Natural killer cell (primary cell): ENCODE measurements at places on chromosomes 2 and 18. TPM values are rescaled to one million over a fixed set of nuclear protein-coding genes. Genes with fewer than 3 reads are reported as not detected.
A peak's percentile ranks its signal among the peaks of the same experiment; 100 is the strongest.

The RIT2 gene
- total RNA-seq, result not detected

The SAP130 gene
- total RNA-seq, result 36.2 TPM

The GPR155 gene
- total RNA-seq, result 11.4 TPM

DNA sequence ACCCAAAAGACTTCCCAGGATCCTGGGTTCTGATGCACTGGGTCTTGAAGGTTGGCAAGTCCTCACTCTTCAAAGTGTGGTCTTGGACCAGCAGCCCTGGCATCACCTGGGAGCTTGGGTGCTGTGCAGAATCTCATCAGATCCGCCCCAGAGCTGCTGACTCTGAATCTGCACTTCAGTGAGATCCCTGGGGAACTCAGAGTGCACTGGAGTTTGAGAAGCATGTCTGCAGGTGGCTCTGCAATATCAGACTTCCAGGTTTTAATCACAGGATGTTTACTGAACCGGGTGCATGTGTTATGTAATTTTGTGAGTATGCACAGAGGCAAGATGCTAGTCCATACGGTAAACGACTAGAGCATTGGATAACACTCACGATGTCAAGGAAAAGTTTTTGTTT lies 58.0 kb upstream of the BOD1L2 start:
- H3K27me3 ChIP-seq, result no peaks in the 10 kb centered on the region
- no peak overlapping the region for H3K4me3 ChIP-seq
- H3K4me1 ChIP-seq, result peaks cover 7% of the 10 kb centered on the region
- no peak for DNase-seq

DNA sequence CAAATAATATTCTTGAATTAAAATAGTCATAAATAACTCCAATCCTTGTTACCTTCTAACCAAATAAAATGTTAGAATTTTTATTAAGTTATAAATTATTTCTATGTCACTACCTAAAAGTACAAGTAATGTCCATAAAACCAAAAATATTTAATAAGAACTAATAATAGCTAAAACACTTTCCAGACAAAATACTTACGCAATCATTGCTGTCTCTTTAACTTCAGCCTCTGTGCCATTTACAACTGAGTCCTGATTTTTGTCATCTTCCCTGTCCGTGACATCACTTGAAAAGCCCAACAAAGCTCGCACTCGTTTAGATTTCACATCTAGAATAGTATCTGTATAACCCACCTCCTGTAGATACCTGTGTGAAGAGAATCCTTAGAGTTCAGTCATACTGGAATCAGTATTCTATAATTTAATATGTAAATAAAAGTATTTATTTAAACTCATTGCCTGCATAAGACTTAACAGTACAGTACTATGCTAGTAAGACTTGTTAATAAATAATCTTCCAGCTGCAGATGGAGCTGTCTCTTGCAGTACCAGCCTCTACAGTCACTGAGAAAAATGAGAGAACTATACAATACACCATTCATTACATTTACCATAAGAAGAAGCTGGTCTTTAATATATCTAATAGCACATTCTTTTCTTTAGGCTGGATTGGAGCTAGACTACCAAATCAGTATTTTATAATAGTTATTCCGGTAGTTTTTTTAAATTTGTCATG lies 63.8 kb downstream of the STRN start:
- H3K36me3 ChIP-seq, result peaks cover 12% of the 10 kb centered on the region
- H3K27me3 ChIP-seq, result no peaks in the 10 kb centered on the region
- no peak overlapping the region for H3K4me3 ChIP-seq
- no peaks in the 10 kb centered on the region for H3K4me1 ChIP-seq

GRCh38 chr2:29401994-29402393 lies 286.8 kb downstream of the CLIP4 start:
- H3K4me1 ChIP-seq, result no peaks in the 10 kb centered on the region
- H3K36me3 ChIP-seq, result no peaks in the 10 kb centered on the region
- H3K27me3 ChIP-seq, result no peaks in the 10 kb centered on the region
- no peak overlapping the region for H3K27ac ChIP-seq
- H3K4me3 ChIP-seq, result no peak overlapping the region

DNA sequence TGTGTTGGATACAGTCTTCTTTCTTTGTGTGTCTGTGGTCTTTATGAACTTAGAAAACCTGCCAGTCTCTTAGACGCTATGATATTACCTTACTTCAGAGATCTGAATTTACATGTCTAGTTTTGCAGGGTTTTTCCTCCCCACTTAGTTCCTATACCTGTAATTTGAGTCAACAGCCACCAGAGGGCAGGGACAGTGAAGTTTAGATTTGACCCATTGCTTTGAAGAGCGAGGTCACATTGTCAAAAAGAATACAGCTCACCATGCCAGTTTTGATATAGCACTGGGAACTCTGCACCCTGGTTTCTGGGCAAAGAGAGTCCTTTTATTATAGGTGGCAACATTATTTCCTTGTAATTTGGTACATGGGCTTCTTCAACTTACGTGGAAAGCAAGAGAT lies 102.3 kb downstream of the MAPK4 start:
- no peaks in the 10 kb centered on the region for H3K36me3 ChIP-seq
- H3K27me3 ChIP-seq, result no peaks in the 10 kb centered on the region
- H3K27ac ChIP-seq, result no peak overlapping the region
- H3K4me1 ChIP-seq, result no peaks in the 10 kb centered on the region

DNA sequence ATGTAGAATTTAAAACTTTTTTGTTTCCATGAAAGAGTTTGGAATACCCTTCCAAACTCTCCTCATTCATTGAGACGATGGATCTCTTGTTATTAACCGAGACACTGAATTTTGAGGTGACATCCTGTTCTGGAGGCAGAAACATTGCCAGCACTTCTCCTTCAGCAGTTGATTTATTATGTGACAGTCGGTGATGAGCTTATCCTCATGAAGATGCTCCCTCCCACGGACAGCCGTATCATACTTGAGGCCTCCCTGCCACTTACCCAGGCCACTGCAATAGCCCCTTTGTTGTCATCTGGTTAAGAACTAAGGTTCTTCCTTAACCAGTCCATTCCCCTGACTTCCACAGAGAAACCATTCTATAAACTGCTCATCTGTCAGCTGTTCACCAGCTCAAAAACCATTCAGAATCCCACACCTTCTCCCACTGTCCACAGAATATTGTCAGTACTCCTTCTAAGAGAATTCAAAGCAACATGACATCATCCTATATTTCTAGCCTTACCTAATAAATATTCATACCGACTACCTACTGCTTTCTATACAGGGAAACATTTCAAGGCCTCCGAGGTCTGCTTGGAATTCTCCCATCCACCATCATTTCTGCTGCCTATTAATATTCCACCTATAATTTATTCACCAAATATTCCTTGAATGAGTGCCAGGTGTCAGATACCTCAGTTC lies 139.0 kb upstream of the TRIB2 start:
- no peaks in the 10 kb centered on the region for H3K36me3 ChIP-seq
- no peaks in the 10 kb centered on the region for H3K27me3 ChIP-seq
- H3K4me1 ChIP-seq, result no peaks in the 10 kb centered on the region

GRCh38 chr2:69073928-69074570 lies 61.1 kb downstream of the ANTXR1 start:
- no peak overlapping the region for H3K27ac ChIP-seq
- H3K36me3 ChIP-seq, result no peaks in the 10 kb centered on the region
- no peak overlapping the region for H3K4me3 ChIP-seq
- H3K27me3 ChIP-seq, result no peaks in the 10 kb centered on the region

DNA sequence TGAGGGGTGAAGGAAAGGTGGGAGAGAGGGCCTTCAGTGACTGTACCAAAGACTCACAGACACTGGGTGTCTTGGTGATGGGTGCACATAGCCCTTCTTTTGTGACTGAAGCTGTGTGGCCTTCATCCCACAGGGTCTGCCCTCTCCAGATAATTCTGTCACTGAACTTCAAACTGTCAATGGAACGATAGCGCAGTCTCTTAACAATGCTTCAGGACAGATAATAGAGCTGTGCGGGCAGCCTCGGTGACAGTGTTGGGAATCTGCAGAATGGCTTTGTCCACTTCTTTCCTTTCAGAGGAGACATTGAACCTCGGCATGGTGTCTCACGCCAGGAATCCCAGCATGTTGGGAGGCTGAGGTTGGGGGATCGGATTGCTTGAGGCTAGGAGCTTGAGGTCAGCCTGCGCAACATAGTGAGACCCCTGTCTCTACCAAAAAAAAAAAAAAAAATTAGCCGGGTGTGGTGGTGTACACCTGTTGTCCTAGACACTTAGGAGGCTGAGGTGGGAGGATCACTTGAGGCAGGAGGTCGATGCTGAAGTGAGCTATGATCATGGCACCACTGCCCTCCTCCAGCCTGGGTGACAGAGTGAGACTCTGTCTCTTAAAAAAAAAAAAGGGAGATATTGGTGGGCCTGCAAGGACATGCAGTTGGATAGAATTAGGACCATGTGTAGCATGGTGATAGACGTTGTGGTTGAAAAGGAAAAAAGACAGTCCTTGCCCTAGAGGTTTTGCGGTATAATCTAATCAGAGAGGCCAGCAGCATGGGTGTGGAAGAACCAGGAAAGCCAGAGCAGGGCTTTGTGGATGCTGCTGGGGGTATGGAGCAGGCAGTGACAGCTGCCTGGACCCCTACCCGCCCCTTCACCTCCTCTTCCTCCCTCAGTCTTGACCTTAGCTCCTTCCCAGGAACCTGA lies 91.4 kb downstream of the LDLRAD4 start:
- H3K4me3 ChIP-seq, result no peak overlapping the region
- H3K27me3 ChIP-seq, result peaks cover 9% of the 10 kb centered on the region
- no peaks in the 10 kb centered on the region for H3K36me3 ChIP-seq
- H3K27ac ChIP-seq, result no peak overlapping the region
- no peak for DNase-seq

The LYPD1 gene
- not detected for total RNA-seq

The TTR gene
- total RNA-seq, result not detected

The LIMS2 gene
- total RNA-seq, result 0.16 TPM

- no peaks in the 10 kb centered on the region for H3K36me3 ChIP-seq
- H3K4me1 ChIP-seq, result peaks cover 29% of the 10 kb centered on the region
- H3K27me3 ChIP-seq, result no peaks in the 10 kb centered on the region
- H3K4me3 ChIP-seq, result no peak overlapping the region
- DNase-seq, result no peak
- H3K27ac ChIP-seq, result no peak overlapping the region
Observed at GRCh38 chr18:79962835-79963657, 1.4 kb upstream of the HSBP1L1 start.

DNA sequence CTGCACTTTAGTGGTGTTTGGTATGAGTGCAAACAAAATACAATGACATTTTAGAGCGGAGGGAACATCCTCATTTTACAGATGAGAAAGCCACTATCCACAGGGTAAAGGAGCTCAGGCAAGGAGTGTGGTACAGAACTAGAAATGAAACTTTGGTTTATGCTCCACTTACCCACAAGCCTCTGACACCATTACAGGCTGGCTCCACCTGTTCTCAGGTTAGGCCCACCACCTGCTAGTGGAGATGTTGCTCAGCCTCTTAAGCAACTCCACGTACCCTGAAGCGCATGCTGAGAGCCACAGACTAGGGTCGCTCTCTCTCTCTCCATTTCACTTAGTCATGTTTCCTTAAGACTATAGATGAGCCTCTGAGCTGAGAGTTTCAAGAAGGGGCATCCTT lies 130.0 kb downstream of the MBD2 start:
- H3K4me3 ChIP-seq, result no peak overlapping the region
- no peaks in the 10 kb centered on the region for H3K4me1 ChIP-seq
- H3K27ac ChIP-seq, result no peak overlapping the region
- no peaks in the 10 kb centered on the region for H3K36me3 ChIP-seq
- DNase-seq, result no peak
- no peaks in the 10 kb centered on the region for H3K27me3 ChIP-seq

GRCh38 chr2:237434866-237435311 lies 20.9 kb upstream of the COL6A3 start:
- no peaks in the 10 kb centered on the region for H3K27me3 ChIP-seq
- H3K4me3 ChIP-seq, result no peak overlapping the region
- DNase-seq, result peak; percentile 82
- no peaks in the 10 kb centered on the region for H3K36me3 ChIP-seq
- peaks cover 38% of the 10 kb centered on the region for H3K4me1 ChIP-seq

- H3K27me3 ChIP-seq, result no peaks in the 10 kb centered on the region
- no peaks in the 10 kb centered on the region for H3K36me3 ChIP-seq
- no peak overlapping the region for H3K4me3 ChIP-seq
- no peaks in the 10 kb centered on the region for H3K4me1 ChIP-seq
Observed at GRCh38 chr2:1971124-1971523, 226.8 kb upstream of the PXDN start.

The KIF3C gene
- 4.4 TPM for total RNA-seq

The CCDC195 gene
- total RNA-seq, result not detected

The ITGA4 gene
- 178 TPM for total RNA-seq

The UGT1A3 gene
- total RNA-seq, result not detected

GRCh38 chr2:29270701-29271121 lies 155.5 kb downstream of the CLIP4 start:
- no peaks in the 10 kb centered on the region for H3K4me1 ChIP-seq
- H3K27ac ChIP-seq, result no peak overlapping the region
- no peak for DNase-seq
- H3K4me3 ChIP-seq, result no peak overlapping the region
- no peaks in the 10 kb centered on the region for H3K27me3 ChIP-seq

- no peaks in the 10 kb centered on the region for H3K27me3 ChIP-seq
- H3K4me3 ChIP-seq, result no peak overlapping the region
- H3K36me3 ChIP-seq, result no peaks in the 10 kb centered on the region
- H3K4me1 ChIP-seq, result no peaks in the 10 kb centered on the region
- H3K27ac ChIP-seq, result no peak overlapping the region
Observed at GRCh38 chr2:216562696-216563435, 64.2 kb downstream of the RPL37A start.

DNA sequence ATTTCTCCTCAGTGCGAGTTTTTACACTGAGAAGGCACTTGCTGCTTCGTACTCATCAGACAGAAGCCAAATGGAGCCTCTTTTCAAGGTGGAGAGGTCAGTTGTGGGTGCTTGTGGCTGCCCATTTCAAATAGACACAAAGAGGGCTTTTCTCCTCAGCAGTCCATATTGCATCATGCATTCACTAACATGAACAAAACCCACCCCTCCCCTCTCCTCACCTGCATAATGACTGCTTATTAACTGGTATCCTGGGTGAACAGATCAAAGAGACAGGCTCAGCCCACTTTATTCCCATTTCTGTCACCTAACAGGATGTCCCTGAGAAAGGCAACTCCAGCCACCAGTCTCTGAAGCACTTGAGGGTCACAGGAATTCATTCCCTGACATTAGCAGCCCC lies 28.9 kb downstream of the KLF7 start:
- peaks cover 12% of the 10 kb centered on the region for H3K4me1 ChIP-seq
- no peak overlapping the region for H3K27ac ChIP-seq
- DNase-seq, result no peak
- H3K4me3 ChIP-seq, result no peak overlapping the region

DNA sequence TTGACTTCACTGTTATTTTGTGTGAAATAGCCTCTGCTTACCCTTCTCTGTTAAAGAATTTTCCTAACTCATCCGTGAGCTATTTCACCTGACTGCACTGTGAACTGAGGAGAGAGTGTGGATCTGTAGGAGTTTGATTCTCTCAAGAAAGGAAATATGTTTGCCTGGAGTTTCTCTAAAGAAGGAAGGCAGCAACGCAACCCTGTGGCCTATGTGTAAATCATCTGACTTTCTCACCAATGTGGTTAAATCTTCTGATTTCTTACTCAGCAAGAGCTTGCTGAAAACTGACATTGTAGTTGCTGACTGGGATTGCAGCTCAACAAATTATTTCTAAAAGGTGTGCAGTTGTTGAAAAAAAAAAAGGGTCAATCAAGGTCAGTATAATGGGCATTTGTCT lies 153.9 kb upstream of the PELI1 start:
- no peaks in the 10 kb centered on the region for H3K36me3 ChIP-seq
- no peak overlapping the region for H3K4me3 ChIP-seq
- H3K27ac ChIP-seq, result no peak overlapping the region

The WDR12 gene
- total RNA-seq, result 12.9 TPM
